ENCODE measurements at places on chromosomes 4 and X. TPM values are rescaled to one million over a fixed set of nuclear protein-coding genes. Genes with fewer than 3 reads are reported as not detected.

HHIP gene
- 2.5 TPM for total RNA-seq

MAGEC1 gene
- total RNA-seq: not detected

USP17L21 gene
- not detected for total RNA-seq

FHDC1 gene
- total RNA-seq: 7.2 TPM

PCDH7 gene
- total RNA-seq: 126 TPM

TSPYL2 gene
- 12.5 TPM for total RNA-seq

CEP44 gene
- total RNA-seq: 33.8 TPM

BRS3 gene
- total RNA-seq: not detected

PLXNB3 gene
- total RNA-seq: 2.8 TPM

WFS1 gene
- total RNA-seq: 5.9 TPM

TMEM164 gene
- total RNA-seq: 53.5 TPM

PASD1 gene
- total RNA-seq: not detected

ANAPC4 gene
- total RNA-seq: 71.4 TPM

SEPSECS gene
- 16.3 TPM for total RNA-seq

MSANTD1 gene
- total RNA-seq: 11.0 TPM

CHST7 gene
- 5.0 TPM for total RNA-seq

SGMS2 gene
- total RNA-seq: 0.63 TPM

GLRA2 gene
- 86.1 TPM for total RNA-seq

VEGFD gene
- not detected for total RNA-seq

NSUN7 gene
- total RNA-seq: 7.8 TPM

RIBC1 gene
- total RNA-seq: 0.63 TPM

CORIN gene
- 0.31 TPM for total RNA-seq

MAML3 gene
- 11.9 TPM for total RNA-seq

H2BW2 gene
- total RNA-seq: not detected

LAMP2 gene
- total RNA-seq: 51.6 TPM

USP11 gene
- total RNA-seq: 213 TPM

MTMR8 gene
- total RNA-seq: 6.9 TPM

ZNF827 gene
- 32.6 TPM for total RNA-seq

TBCK gene
- 147 TPM for total RNA-seq

CXorf49 gene
- not detected for total RNA-seq

BANK1 gene
- not detected for total RNA-seq

Measured in parietal lobe (tissue), 2 donors.